Upper lobe of left lung (tissue), 6 donors: ENCODE measurements at places on chromosomes 12 and 14. TPM values are rescaled to one million over a fixed set of nuclear protein-coding genes. Genes with fewer than 3 reads are reported as not detected.
A peak's percentile ranks its signal among the peaks of the same experiment; 100 is the strongest.

- DNase-seq, result no peak
Observed at GRCh38 chr12:29752121-29752520, 31.6 kb downstream of the TMTC1 start.

- no peak for DNase-seq
Observed at GRCh38 chr12:104060791-104061190, 3.5 kb upstream of the HCFC2 start.

- DNase-seq, result peak; percentile 85
Observed at GRCh38 chr12:132600048-132601032, 10.0 kb downstream of the LRCOL1 start.

DNA sequence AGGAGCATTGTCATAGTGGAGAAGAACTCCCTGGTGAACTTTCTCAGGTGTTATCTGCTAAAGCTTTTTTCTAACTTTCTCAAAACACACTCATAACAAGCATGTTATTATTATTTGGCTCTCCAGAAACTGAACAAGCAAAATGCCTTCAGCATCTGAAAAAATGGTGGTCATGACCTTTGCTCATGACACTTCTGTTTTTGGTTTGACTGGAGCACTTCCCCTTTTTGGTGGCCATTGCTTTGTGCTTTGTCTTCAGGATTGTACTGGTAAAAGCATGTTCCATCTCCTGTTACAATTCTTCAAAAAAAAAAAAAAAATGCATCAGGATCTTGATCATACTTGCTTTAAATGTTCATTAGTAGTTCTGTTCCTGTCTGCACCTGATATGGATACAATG, 1241.6 kb upstream of the USP15 start:
- no peak for DNase-seq

DNA sequence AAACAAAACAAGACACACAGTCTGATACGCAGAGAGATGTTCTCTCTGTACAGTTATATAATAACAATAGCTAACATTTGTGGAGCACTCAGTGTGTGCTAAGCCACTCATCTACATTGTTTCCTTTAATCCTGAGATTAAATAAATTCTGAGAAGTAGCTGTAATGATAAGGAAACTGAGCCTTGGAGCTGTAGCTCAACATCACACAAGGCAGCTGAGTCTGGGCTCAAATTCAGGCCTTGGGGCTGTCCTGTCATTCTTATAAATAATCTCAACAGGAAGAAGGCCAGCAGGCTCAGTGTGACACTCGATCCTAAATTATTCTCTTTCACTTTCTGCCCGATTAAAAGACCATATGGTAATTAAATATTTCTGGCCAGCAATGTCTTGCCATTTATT, 24.5 kb downstream of the CDKN1B start:
- no peak for DNase-seq

- no peak for DNase-seq
Observed at GRCh38 chr12:115485503-115485902, 792.0 kb downstream of the MED13L start.

GRCh38 chr12:28327722-28328121, 137.5 kb downstream of the CCDC91 start:
- no peak for DNase-seq

- DNase-seq, result no peak
Observed at GRCh38 chr14:75125617-75126016, 1.2 kb downstream of the NEK9 start.

GRCh38 chr12:47813511-47814196, 6.0 kb downstream of the HDAC7 start:
- no peak for DNase-seq

DNA sequence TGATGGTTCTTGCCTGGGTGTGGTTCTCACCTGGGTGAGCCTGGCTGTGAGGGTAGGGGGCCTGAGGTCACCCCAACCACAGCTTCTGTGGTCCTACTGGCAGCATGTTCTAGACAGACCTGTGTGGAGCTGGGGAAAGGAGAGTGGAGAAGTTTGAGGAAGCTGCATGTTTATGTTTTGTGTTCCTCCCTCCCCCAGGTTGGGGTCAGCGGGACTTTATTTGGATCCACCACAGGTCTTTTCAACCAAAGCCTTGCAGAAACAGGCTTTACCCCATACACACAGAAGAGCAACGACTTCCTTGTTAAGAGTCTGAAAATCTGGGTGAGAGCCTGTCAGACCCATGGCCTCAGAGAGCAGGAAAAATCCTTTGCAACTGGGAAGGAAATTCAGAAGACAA, 5.6 kb downstream of the CD9 start:
- DNase-seq, result no peak

GRCh38 chr12:65505386-65506121, 227.1 kb downstream of the MSRB3 start:
- peak; percentile 20 for DNase-seq

GRCh38 chr12:132230381-132230780, 86.1 kb downstream of the NOC4L start:
- DNase-seq, result no peak

- DNase-seq, result no peak
Observed at GRCh38 chr12:85923767-85924331, 49.8 kb downstream of the NTS start.

DNA sequence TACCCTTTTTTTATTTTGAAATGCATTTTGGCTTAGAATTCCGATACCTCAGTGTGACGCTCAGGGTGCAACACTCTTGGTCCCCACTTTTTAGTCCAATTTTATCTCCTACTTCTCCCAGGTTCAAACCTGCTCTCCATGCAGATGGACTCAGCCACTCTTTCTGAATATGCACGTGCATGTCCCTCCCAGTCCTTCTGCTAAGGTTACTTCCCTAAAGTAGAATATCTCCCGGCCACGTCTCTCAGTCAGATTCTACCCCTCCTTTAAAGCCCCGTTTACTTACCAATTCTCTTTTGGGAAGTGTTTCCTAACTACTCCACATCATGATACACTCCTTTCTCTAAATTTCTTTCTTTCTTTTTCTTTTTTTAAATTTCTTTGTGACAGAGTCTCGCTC, 15.5 kb upstream of the PARP11 start:
- DNase-seq, result no peak

GRCh38 chr14:22422238-22422637, 166.8 kb downstream of the DAD1 start:
- no peak for DNase-seq

GRCh38 chr12:118061873-118062843, 1.2 kb upstream of the WSB2 start:
- no peak for DNase-seq

GRCh38 chr14:89351516-89352404, 65.3 kb downstream of the FOXN3 start:
- DNase-seq, result no peak

DNA sequence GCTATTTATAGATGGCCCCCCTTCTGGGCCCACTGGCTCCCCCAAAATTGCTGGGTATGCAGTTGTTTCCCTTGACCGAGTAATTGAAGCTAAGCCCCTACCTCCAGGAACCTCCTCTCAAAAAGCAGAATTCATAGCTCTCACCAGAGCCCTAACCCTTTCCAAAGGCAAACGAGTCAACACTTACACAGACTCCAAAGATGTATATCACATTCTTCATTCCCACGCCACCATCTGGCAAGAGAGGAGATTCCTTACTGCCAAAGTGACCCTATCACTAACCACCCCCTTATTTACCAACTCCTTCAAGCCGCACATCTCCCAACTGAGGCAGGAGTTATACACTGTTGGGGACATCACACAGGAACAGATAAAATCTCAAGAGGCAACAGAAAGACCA, 66.8 kb downstream of the MOK start:
- no peak for DNase-seq

GRCh38 chr12:120614848-120615247, 25.6 kb upstream of the CABP1 start:
- DNase-seq, result no peak

GRCh38 chr14:85675957-85676356, 146.0 kb downstream of the FLRT2 start:
- DNase-seq, result no peak

DNA sequence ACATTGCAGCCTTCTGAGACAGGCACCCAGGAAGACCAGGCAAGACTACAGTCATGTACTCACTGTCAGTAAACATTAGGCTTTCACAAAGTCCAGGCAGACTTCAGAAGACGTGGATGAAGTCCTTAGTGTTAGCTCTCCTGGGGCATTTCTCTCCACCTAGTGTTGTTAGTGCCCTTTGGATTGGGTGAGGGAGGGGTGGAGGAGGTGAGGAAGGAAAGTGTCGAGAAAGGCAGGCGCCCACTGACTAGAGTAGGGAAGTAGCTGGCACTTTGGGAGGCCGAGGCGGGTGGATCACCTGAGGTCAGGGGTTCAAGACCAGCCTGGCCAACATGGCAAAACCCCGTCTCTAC, 20.2 kb downstream of the TMEM229B start:
- DNase-seq, result no peak

DNA sequence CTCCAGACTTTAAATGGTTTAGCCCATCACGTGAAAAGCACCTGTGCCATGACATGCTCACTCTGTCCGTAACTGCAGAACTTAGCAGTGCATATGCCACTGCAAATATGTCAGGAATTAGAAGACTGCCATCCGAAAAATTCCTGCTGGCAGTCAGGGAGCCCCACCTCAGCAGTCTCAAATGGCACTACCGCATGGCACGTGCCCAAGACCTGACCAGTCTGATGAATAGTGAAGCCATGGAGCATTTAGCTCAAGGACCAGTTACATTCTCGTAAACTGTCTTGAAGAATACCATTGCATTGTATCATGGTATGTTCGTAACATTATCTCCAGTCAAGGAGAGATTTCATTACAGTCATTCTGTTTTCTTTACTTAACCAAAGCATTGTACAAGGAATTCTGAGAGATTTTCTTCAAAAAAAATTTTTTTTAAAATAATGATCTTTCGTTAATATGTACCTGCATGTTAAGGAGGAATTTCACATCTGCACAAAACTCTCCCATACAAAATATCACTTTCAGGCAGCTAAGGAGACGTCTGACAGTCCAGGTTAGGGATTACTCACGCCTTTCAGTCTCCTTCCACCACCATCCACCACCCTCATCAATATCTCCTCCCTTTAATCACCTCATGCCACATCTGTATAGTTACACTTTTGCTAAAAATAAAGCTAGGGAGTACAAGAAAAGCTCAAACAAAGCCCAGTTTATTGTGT, 138.5 kb downstream of the ANO2 start:
- no peak for DNase-seq

DNA sequence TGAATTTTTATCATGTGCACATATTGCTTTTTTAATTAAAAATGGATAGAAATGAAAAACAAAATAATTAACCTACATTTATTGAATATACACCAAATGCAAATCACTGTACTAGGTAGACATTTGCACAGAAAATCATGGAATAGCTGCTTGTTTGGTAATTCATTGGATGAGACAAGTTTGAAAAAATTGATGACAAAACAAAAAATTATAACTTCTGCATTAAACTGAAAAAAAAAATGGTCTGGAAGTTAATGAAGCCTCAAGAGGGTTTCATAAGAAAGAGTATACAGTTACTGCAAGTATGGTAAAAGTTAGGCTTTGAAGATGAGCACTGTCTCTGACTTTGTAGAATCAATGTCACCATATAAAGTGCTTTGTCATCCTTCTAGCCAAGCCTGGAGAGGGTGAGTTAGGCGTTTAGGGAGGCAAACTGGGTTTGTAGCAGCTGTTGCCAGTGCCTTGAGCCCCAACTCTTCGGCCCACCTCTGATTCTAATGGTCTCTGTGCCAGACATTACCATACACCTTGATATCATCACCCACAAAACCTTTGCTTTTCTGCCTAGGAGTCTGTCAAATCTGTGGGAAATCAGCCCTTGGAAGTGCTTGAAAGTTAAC, 291.1 kb upstream of the CLEC14A start:
- DNase-seq, result no peak

DNA sequence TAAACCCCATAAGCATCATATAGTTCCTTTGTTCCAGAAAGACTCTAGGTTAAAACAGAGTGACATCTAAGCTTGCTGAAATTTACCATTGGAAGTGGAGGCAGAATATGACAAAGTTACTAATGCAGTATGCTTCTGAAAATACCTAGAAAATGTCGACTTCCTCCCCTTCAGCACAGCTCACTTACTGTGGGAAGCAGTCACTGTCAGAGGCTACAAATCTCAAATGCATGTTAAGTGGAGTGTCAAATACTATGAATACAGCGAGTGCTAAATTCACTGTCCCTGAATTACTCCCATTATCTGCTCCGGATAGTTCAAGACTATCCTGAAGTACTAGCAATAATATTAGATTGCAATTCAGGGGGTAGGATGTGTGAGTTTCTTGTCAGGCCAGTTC, 1454.6 kb downstream of the AACS start:
- DNase-seq, result no peak

TMPRSS12 gene
- not detected for total RNA-seq

MIPOL1 gene
- total RNA-seq, result 7.9 TPM

PSME2 gene
- total RNA-seq, result 67.2 TPM

ACRBP gene
- 3.9 TPM for total RNA-seq

ZBTB39 gene
- 7.0 TPM for total RNA-seq

INSM2 gene
- 0.39 TPM for total RNA-seq

SRRM4 gene
- 0.03 TPM for total RNA-seq

RITA1 gene
- 15.8 TPM for total RNA-seq

SLC6A15 gene
- total RNA-seq, result not detected

B4GALNT3 gene
- total RNA-seq, result 25.1 TPM

DIO3 gene
- 3.1 TPM for total RNA-seq

ORMDL2 gene
- total RNA-seq, result 10.2 TPM

CLEC4C gene
- total RNA-seq, result not detected

CCDC38 gene
- total RNA-seq, result not detected

SCN8A gene
- 0.37 TPM for total RNA-seq

TAS2R43 gene
- total RNA-seq, result 5.9 TPM

KRT73 gene
- total RNA-seq, result 0.15 TPM

AMDHD1 gene
- 0.91 TPM for total RNA-seq

SLC5A8 gene
- total RNA-seq, result 8.8 TPM

HOXC4 gene
- not detected for total RNA-seq

ANO4 gene
- 1.2 TPM for total RNA-seq

ANKRD33 gene
- total RNA-seq, result not detected

NGDN gene
- 42.6 TPM for total RNA-seq

RTN1 gene
- 9.9 TPM for total RNA-seq
